ENCODE measurements at places on chromosomes 2 and 18.

- no peak for DNase-seq
Observed at GRCh38 chr2:65800998-65801397, 368.6 kb upstream of the SPRED2 start.

- DNase-seq = peak; percentile 63
Observed at GRCh38 chr2:157839162-157839801, 36.8 kb downstream of the ACVR1 start.

DNA sequence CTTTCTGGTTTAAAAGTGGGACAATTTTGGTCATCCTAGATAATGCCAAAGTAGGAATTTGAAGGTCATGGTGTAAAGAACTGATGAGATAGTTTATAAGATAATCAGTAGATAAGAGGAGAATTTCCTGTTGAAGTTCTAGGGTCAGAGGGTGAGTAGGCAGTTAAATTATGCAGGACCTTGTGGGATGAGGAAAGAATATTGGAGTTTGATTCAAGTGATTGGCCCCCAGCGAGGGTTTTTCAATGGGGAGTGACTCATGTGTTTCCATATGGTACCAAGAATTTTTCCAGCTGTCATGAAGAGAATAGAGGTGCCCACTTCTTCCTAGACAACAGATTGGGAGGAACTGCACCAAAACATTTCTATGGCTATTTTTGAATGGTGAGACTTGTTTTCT is 940.2 kb upstream of the ZEB2 start:
- DNase-seq = no peak

- no peak for DNase-seq
Observed at GRCh38 chr2:15948704-15948957, 8.3 kb downstream of the MYCN start.

DNA sequence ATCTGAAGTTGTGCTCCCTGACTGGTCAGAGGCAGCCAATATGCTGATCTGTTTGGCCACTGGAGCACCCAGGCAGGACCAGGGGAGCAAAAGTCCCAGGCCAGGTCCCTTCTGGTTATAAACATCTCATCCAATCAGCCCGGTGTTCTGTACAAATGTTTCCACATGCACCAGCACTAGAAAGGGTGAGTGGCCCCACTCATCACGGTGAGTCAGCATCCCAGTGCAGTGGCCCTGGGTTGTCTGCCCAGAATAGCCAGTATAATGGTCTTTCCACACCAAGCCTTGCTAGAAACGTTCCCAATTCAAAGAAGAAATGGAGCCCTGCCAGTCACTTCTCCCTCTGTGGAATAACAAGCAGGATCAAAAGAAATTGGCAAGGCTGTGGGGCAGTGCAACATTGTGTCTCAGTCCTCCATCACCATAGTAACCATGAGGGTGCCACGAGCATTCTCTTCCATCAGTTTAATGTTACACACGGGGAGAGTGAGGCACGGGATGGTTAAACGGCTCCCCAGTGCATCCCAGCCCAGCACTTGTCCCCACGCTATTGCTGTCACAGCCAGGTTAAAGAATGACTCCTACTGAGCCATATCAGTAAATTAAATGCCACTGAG is 174.9 kb downstream of the SEPTIN10 start:
- peak; percentile 52 for DNase-seq
